Cardiac fibroblast (primary cell): ENCODE measurements at places on chromosomes 1 and 21.

GRCh38 chr1:41268154-41268770, 26.2 kb upstream of the SCMH1 start:
- DNase-seq, result peak; percentile 82

- DNase-seq, result peak; percentile 90
Measured at GRCh38 chr1:11918799-11919519, 7.3 kb downstream of the KIAA2013 start.

- peak; percentile 7 for DNase-seq
Measured at GRCh38 chr1:87972811-87973210, 644.1 kb downstream of the LMO4 start.

DNA sequence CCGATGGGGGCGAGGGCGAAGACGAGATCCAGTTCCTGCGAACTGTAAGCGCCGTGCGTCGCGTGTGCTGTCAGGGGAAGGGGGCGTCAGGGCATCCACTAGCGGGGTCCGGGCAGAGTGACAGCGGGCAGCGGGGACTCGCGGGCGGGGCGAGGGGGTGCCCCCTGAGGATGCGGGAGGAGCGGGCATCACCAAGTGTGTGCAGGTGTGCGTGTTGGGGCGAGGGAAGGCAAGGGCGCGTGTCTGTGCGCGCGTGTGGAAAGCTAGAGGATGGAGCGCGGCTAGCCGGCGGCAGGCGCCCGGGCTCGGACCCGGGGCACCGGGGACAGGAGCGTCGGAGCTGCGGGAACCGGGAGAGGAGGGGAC, 525 bp downstream of the RYR2 start:
- no peak for DNase-seq

DNA sequence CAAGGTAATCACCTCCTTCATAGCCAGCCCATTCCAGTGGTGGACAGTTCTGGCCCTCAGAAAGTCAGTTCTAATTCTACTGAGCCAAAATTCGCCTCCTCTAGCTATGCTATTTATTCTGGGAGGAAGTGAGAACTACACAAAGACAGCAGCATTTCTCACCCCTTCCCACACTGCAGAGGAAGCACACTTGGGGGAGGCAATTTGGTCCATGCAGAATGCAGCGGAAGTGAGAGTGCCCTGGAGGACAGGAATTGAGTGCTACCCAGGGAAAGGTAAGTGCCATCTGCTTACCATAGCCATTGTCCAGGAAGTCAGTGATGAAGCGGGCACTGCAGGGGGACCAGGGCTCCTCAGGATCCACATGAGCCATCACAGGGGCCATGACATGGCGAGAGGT, 3.7 kb downstream of the ADAMTS4 start:
- DNase-seq, result no peak

DNA sequence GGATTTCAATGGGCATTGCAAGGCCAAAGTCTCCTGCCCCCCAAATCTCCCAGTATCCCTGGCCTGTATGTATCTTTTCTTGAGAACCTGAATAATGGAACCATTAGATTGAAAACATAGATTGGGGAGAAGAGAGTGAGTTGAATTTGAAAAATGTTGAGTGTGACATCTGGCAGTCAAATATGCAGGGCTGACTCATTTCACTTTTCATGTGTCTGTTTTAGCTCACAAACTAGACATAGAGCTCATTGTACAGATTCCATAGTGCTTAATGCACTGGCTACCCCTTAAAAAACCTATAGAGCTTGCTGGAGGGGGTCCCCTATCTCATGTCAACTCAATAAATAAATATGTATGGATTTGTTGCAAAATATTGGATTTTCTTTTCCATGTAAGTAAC, 30.8 kb downstream of the DDR2 start:
- DNase-seq, result no peak

DNA sequence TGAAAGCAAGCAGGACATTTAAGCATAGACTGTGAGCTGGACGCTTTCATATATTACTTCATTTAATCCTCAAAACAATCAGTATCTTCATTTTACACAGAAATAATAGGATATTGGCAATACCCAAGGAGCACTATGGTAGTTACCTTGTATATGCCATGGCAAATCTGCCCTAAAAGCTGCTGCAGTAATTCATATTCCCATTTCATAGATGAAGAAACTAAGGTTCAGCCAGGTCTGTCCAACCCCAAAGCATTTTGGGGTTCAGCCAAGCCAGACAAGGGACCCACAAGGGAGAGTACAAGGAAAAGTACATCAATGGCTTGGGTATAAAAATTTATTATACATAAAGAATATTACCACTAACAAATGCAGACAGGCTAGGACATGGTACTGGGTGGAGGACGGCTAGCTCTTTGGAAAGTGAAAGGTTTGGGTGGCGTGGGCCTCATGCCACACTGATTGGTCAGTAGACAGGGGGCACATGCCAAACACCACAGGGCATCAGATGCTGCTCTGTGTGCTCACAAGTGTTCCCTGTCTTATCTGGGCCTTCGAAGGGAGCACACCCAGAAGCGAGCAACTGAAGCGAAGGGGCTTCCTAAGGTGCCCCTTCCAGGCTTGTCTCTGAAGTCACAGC, 23.9 kb upstream of the PTAFR start:
- DNase-seq, result no peak

DNA sequence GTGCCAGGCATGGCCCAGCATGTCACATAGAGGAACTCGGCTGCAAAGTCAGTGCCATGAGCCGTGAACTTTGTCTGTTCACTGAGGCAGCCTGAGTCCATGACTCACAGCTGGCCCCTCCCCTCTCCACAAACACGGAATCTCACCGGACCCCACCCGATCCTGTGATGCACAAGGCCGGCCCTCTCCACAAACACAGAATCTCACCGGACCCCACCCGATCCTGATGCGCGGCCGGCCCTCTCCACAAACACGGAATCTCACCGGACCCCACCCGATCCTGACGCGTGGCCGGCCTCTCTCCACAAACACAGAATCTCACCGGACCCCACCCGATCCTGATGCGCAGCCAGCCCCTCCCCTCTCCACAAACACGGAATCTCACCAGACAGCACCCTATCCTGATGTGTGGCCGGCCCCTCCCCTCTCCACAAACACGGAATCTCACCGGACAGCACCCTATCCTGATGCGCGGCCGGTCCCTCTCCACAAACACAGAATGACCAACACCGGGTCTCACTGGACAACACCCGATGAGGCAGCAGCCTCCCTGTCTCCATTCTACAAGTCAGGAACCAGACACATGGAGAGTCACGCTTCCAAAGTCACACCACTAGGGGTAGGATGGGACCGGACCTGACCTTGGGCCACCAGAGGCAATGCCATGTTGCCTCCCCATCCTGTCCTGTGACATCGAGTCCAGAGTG, 39.6 kb upstream of the GPR153 start:
- DNase-seq, result no peak

DNA sequence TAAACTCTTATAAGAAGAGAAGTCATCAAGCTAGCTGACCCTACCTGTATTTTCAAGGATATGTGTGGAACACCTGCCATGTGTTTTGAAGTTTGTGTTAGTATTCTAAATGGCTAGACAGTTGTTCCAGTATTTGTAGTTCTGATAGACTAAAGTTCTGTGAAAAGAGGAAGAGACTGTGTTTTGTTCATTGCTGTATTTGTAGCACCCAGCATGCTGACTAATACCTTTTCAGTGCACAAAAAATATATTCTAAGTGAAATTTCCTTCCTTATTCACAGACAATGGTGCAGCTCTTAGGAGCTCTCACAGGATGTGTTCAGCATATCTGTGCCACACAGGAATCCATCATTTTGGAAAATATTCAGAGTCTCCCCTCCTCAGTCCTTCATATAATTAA, 8.2 kb upstream of the METTL18 start:
- no peak for DNase-seq

DNA sequence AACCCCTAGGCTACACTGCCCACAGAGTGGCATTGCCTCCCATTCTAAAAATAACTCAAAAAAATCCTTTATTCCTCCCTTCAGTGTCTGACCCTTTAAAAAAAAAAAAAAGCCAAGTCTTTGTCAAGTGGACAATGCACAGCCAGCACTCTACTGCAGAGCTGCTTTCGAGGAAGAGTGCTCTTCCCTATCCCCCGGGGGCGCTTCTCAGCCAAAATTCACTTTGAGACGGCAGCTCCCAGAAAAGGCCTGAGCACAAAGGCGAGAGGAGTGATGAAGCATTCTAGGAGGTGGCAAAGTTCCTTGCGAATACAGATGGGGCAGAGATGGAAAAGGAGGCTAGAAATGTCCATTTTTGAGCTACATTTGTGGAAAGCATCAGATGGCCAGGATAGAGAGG, 23.3 kb downstream of the EPHA10 start:
- no peak for DNase-seq

- peak; percentile 63 for DNase-seq
Measured at GRCh38 chr1:41678111-41678878, 193.8 kb upstream of the EDN2 start.

DNA sequence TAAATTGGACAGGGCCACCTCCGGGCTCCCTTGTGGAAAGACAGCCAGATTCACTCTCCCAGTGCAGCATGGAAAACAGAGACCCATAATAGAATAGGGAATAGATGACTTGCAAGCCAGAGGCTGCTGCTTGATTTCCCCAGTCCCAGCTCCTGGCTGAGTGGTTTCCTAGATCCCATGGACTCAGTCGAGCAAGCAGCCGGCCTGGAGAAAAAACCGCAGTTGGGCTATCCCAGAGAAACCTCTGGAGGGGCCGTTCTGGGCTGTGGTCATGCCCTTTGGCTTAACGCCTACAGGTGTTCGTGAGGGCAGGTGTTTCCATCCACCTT, 61.7 kb downstream of the ELK4 start:
- no peak for DNase-seq

- DNase-seq, result no peak
Measured at GRCh38 chr1:204065174-204065985, 7.5 kb upstream of the SOX13 start.

- peak; percentile 7 for DNase-seq
Measured at GRCh38 chr21:44709426-44710293, 1.7 kb downstream of the TSPEAR start.

DNA sequence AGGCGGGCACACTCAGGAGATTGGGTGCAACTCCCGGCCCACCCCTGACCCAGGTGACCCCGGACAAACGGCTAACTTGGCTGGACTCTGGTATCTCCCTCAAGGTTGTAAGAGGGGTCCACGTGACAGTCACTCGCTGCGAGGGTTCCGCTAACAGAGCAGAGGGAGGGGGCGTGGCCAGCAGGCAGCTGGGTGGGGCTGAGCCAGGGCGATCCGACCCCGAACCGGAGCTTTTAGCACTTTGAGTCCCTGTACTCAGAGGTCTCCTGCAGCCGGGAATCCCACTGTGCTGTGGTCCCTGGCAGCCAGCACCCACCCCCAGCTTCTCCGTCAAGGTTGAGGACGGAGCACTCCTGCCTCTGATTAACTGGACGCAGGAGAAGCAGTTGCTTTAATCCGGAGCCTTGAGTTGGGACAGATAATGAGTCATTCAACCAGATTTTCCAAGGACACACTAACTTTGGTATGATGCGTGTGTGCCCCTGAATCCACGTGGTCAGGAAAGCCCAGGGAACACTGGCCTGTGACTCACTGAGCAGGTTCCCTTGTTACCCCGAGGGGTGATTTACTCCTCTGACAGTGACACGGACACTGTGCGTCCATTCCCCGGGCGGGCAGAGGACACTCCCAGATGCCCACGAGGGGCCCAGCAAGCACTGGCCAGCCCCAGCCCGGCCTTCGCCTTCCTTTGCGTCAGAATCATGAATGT, 16.8 kb downstream of the TRPM2 start:
- DNase-seq, result no peak

GRCh38 chr1:88104236-88104635, 579.8 kb upstream of the PKN2 start:
- DNase-seq, result peak; percentile 6

DNA sequence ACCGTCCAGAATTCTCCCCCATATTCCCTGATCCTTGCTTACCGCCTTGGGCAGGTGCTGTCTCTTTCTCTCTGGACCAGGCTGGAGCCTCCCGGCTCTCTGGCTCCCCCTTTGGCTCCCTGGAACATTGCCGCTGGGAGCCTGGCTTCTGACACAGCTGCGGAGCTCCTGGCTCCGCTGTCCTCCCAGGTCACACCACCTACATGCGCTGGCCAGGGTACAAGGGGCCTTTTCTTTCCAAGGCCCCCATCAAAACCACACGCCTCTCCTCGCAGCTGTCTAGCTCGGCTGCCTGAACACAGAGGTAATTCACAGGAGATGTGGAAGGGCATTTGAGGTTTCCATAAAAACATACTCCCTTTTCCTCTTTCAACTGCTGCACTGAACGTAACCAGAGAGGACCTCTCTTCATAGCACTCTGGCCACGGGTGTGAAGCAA, 7.5 kb upstream of the ZNF648 start:
- peak; percentile 25 for DNase-seq

DNA sequence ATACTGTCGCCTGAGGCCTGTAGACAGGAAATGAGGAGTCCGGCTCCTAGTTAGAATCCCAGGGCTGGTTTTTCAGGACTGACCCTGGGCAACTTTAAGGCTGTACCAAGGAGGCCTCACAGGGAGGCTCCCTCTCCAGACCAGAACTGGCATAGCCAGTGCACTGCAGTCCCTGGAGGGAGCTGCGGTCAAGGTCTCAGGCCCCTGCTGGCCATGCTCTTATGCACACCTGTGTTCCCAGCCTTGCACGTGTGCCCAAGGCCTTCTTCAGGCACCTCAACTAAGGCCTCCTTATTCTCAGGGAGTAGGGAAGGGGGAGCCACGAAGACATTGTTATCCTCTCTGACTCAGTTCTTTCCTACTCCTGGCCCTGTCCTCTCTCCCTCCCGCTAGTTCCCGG, 22.0 kb upstream of the IFNAR1 start:
- DNase-seq, result no peak

- DNase-seq, result no peak
Measured at GRCh38 chr1:203215573-203215972, 13.9 kb downstream of the CHIT1 start.

DNA sequence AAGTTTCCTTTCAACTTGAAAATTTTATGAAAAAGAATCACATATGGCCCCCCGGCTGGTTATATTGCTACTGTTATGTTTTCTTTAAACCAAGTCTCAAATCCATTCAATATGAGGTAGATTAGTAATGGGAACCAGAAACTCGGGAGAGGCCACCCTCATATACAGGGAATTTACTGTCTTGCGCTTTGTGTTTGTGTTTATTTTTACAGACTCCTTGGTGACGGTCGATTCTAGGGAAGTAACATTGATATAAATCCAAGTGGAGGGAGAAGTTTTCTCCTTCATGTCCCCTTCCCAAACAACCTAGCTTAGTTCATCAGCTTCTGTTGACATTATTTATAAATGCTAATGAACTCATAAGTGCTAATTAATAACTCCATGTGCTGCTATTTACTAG, 163.5 kb upstream of the LMO4 start:
- DNase-seq, result no peak

DNA sequence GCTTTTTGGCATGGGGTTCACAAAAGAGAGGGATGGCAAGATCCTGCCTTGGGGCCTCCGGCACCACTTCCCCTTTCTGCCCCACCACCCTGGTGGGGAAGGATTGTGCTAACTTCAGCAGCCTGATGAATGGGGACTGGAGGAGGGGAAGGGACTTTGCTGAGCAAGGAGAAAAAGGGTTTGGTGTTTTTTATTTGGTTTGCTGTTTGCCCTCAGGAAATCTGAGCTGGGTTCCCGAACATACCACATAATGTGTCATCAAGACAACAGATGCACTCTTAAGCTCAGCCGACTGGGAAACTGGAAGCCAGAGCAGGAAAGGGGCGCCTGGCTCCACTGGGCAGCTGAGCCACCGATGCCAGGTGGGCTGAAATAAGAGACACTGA, 19.8 kb downstream of the OLFML2B start:
- peak; percentile 64 for DNase-seq

- DNase-seq, result peak; percentile 16
Measured at GRCh38 chr1:229068270-229068987, 202.5 kb upstream of the RAB4A start.

GRCh38 chr1:7258589-7259135, 473.4 kb downstream of the CAMTA1 start:
- no peak for DNase-seq
